ENCODE measurements at places on chromosomes 5 and 9.

DNA sequence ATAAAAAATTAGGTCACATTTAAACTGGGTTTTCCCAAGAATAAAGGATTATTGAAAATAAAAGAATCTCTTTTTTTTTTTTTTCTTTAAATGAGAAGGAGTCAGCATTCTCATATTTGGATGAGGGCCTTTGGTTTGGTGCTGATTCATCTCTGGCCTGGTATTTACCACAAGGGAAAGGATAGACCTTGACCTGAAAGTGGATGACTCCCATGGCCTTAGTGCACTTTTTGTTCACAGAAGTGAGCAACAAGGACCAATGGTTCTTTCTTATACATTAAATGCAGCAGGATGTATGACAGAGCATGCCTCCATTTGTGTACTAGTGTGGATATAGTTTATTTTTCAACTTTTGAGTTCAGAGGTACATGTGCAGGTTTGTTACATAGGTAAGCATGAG lies 6.9 kb downstream of the YTHDC2 start:
- DNase-seq = peak; percentile 4

GRCh38 chr5:107424491-107424890 lies 246.2 kb downstream of the EFNA5 start:
- no peak for DNase-seq

GRCh38 chr9:113246928-113247327 lies 25.6 kb downstream of the SLC31A1 start:
- no peak for DNase-seq

DNA sequence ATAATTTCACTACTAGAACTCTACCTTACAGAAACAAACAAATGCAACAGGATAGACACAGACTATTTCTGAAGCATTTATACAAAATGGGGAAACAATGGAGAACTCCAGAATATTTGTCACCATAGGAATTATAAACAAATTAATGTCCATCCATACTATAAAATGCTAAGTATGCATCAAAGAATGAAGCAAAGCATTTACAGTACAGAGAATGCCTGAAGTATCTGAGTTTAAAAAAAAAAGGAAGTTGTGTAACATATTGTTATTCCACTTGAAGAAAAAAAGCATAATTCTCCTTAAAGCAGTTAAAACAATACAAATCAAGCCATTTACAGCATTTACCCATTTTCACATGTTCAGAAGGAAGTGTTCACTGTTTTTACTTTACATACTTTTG lies 53.0 kb downstream of the DROSHA start:
- no peak for DNase-seq

- no peak for DNase-seq
Observed at GRCh38 chr5:1105350-1106265, 6.3 kb downstream of the SLC12A7 start.

DNA sequence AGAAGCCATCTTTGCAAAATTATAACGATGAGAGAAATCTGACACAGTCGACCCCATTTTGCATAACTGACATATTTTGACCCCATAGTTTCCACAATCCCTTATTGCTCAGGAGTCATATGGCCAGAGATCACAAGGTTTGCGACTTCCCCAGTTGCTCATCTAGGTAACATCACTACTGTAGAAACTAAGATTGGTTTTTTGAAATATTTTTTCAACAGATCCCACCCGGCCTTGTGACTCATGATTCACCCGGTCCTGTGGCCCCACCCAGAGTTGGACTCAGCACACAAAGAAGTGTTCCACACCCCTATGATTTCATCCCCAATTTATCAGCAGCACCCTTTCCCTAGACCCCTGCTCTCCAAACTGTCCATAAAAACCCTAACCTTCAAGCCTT lies 50.2 kb downstream of the TIMD4 start:
- DNase-seq = no peak

DNA sequence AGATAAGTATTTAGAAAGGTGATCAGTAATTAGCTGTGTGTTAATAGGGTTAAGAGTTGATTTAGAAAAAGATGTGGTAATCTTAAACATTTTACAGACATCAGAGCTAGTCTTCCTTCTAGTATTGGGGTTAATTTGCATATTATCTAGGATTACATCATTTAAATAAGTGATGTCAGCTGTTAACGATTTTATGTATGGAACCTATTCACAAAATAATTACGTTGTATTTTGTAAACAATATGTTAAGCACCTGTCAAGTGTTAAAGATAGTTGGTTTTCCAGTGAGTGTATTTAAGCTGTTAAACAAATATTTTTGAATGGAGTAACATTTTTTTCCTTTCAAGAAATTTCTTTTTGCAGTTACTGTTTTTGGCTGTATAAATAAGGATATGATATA lies 2.2 kb downstream of the DCP2 start:
- DNase-seq = no peak

DNA sequence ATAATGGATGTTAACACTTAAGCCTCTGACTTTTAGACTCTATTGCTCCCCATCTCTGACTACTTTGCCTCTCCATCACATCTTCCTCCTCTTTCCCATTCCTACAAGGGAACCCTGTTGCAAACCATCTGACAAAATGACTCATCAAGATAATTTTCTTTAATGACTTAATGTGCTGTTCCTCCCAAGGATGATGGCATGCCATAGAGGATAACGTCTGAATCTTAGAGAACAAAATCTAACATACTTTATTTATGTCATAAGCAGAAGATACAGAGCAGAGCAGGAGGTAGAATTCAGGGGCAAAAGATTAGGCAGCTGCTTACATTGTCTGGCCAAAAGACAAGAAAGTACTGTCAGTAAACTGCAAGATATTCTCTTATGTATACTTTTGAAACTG lies 76.8 kb downstream of the FGF10 start:
- no peak for DNase-seq

- DNase-seq = no peak
Observed at GRCh38 chr5:133274597-133274935, 222.8 kb downstream of the HSPA4 start.

DNA sequence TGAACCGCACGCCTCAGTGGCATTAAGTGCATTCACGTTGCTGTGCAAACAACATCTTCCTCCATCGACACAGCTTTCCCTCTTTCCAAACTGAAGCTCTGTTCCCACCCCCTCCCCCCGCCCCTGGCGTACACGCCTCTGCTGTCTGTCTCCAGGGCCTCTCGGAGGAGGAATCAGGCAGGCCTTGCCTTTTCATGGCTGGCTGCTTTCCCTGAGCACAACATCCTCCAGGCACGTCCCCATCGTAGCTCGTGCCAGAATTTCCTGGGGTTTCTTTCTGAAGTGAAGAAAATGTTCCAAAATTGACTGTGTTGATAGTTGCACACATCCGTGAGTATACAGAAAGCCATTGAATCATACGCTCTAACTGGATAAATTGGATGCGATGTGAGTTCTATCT lies 22.3 kb upstream of the TMEM250 start:
- DNase-seq = no peak

DNA sequence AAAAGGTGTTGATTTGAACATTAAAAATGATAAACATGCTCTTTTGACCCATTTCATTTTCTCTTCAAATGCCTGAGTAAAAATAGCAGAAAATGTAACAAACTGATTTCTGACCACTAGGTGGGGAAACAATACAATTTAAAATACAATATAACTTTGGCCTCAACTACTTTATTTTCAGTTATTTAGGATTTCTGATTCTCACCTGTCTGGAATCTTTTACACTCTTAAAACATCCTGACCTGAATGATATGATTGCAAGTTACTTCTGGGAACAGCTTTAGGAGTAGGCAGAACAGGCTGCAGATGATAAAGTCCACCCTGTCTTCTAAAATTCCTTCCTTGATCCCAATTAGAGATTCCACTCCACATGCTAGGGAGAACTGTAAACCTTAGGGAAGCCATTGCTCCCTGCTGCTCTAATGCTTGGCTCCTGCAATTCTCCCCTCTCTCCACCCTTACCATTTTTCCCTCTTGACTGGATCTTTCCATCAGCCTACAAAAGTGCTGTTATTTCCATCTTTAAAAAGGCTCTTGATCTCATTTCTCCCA lies 70.3 kb downstream of the FYB1 start:
- DNase-seq = no peak

DNA sequence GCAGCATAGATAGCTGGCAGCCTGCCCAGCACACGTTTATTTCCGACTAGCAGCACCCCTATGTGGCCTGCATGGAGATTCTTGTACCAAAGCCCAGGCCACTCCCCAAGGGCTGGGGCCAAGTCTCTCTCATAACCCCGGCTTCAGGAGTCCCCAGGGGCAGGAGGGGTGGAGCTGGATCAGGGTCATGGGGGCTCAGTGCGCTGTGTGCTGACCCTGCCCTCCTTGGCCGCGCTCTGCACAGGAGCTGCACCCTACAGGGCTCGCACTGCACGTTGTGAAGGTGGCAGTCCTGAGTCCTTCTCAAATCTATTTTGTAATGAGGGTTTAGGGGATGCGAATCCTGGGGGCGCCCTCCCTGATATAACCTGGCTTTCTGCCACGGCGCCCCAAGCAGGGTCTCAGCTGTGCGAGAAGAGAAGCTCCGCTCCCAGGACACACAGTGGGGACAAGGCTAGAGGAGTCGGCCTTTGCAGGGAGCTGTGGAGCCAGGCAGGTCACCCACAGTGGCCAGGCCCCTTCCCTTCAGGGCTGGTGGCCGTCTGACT lies 28.6 kb downstream of the NKD2 start:
- no peak for DNase-seq

DNA sequence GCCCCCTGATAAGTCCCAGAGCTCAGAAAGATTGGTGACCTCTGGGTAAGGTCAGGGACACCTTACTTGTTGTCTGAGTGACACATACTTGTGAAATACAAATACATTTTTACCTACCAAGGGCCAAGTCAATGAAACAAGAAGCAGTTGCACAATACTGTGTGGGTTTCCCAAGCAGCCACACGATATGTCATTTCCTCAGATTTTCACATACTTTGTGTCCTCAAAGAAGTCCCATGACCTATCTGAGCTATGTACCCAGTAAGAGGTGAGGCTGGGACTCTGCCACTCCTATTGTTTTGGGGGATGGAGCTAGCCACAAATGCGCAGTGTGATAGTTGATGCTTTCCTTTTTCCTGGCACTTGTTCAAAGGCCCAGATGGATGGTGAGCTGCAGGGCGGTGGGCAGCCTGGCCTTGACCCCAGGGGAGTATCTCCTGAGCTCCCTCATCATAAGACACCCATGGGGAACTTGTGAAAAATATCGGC lies 4.8 kb upstream of the SLC25A51 start:
- peak; percentile 28 for DNase-seq

DNA sequence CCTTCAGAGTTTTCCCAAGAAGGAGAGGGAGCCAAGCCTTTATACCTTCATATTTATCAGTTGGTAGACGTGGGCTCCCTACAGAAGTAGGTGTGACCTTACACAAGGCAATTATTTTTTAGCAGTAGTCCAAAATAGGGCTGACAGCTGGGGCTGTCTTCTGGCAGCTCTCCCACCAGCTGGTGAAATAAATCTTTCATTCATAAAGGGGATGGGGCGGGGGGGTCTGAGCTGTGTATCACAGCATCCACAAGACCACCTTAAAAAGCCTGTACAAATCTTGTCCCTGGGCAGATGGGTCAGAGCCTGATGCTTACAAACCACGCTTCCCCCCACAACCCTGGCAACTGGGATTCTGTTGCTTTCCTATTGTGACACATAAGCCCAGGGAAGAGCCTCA lies 19.7 kb downstream of the CSF2 start:
- no peak for DNase-seq

DNA sequence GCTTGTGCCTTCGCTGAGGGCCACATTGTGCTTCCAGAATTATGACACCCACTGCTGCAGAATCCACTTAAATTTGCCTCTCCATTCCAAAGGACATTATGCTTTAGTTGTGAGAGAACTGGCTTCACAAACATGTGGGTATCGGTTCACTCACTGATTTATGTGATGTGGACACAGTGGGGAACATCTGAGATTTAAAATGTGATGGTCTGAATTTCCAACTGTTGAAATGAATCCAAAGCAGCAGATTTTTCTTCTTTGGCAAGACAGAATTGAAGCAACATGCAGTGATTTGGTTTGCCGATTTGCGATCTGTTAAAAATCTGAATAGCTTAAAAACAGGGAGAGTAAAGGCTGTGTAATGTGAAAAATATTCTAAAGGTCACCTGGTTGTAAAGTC lies 20.3 kb downstream of the PCSK5 start:
- no peak for DNase-seq

DNA sequence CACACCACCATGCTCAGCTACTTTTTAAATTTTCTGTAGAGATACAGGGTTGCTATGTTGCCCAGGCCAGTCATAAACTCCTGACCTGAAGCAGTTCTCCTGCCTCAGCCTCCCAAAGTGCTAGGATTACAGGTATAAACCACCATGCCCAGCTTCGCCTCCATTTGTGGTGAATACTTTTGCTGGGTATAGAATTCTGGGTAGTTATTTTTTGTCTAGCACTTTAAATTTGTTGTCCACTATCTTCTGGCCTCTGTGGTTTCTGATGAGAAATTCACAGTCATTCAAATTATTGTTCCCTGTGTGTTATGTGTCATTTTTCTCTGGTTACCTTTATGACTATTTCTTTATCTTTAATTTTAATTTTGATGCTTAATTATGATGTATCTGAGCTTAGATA lies 57.7 kb upstream of the EXOC3 start:
- no peak for DNase-seq

GRCh38 chr5:173472164-173472563 lies 143.9 kb upstream of the STC2 start:
- peak; percentile 95 for DNase-seq

- DNase-seq = no peak
Observed at GRCh38 chr5:58127255-58128220, 332.3 kb downstream of the PLK2 start.

DNA sequence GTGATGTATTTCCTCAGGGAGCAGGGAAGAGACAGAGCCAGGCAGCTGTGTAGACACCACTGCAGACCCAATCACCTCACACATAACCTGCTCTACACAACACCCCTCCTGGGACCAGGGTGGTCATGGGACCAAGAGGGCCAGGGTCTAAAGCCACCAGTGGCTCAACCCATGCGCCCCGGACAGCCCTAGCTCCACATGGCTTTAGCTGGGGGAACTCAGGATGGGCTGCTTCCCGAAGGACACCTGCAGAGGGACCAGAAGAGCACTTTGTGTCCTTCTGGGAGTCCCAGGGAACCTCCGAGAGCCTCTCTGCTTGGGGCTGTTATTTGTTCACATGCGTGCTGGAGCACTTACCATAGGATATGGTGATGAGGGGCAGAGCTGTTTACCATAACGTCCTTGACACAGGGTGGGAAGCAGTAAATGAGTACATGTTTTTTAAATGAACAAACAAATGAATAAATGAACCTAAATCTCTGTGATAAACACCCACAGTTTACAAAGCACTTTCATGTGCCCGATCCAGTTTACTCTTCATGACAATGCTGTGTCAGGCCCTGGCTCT lies 12.3 kb downstream of the SEPTIN8 start:
- no peak for DNase-seq

DNA sequence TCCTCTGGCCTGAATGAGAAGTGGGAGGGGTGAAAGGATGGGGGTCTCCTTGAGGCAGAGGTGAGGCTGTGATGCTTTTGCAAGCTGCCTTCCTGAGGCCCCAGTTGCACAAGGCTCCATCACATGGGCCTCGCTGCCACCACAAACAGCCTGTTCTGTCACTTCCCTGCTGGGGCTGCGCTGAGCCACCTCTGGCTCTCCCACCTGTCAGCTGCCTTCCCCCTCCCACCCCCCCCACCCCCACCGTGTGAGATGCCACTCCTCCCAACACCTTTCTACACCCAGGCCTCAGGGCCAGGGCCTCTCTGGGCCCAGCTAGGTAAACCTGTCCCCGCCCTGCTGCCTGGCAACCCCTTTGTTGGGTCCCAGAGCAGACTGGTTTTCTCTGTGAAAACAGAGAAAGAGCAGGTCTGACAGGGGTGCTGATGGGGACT lies 4.5 kb upstream of the PDLIM4 start:
- DNase-seq = no peak
